ENCODE measurements at places on chromosomes 3 and 15. TPM values are rescaled to one million over a fixed set of nuclear protein-coding genes. Genes with fewer than 3 reads are reported as not detected.
A peak's percentile ranks its signal among the peaks of the same experiment; 100 is the strongest.

Gene COL6A6
- total RNA-seq, result 0.09 TPM

Gene RHCG
- total RNA-seq, result not detected

Gene CNTN6
- not detected for total RNA-seq

Gene RTP3
- total RNA-seq, result not detected

Gene TGM4
- not detected for total RNA-seq

Gene CYP11A1
- total RNA-seq, result 1.9 TPM

Gene CGNL1
- total RNA-seq, result 72.7 TPM

Gene ARPP21
- total RNA-seq, result not detected

Gene RNU6-1
- not detected for total RNA-seq

Gene NR2E3
- 0.56 TPM for total RNA-seq

Gene STAC
- 18.1 TPM for total RNA-seq

Gene ERC2
- 20.9 TPM for total RNA-seq

DNA sequence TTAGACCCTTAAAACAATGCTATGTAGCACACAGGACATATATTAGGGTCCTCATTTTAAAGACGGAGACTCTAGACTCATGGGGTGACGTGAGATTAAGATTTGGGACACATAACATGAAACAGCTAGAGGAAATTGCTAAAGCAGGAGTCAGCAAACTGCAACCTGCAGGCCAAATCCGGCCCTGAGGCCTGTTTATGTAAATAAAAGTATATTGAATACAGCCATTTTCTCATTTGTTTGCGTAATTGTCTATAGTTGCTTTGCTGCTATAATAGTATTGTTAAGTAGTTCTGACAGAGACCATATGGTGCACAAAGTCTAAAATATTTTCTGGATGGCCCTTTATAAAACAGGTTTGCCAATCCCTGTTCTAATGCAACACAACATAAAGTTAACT lies 115.5 kb downstream of the TMCO5A start:
- no peak for DNase-seq

- DNase-seq, result no peak
These were observed 43.3 kb downstream of the UBXN7 start for GRCh38 chr3:196388956-196389355.

DNA sequence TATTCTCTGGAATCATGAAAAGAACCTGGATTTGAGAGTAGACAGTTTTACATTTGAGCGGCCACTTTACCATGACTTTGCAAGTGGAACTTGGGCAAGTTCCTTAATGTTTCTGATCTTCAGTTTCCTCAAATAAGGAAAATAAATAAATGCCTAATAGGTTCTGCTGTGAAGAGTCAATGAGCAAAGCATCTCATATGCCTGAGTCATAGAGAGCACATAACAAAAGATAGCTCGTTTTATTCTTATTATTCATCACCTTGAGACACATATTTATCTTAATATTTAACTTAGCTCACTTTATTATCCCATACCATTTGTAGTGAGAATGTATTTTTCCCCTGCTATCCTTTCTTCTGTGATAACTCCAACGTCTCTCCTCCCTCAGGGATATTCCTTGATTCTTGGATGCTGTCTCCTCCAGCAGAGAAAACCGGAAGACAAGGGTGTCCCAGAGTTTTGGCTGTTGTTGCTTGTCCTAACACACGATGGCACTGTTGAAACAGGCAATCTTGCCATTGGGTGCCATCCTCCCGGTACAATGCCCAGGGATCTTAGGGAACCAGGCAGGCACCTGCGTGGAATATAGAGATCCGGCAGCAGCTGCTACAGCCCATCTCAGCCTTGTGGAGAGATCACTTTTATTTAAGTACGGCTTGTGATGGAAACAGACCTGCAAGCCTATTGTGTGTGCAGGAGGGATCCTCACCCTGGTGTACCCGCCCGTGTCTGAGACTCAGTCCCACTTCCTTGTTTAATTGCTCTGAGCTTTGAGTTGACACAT lies 33.3 kb upstream of the VPS33B start:
- peak; percentile 72 for DNase-seq

- DNase-seq, result no peak
These were observed 150.5 kb upstream of the LRRFIP2 start for GRCh38 chr3:37324850-37325321.

DNA sequence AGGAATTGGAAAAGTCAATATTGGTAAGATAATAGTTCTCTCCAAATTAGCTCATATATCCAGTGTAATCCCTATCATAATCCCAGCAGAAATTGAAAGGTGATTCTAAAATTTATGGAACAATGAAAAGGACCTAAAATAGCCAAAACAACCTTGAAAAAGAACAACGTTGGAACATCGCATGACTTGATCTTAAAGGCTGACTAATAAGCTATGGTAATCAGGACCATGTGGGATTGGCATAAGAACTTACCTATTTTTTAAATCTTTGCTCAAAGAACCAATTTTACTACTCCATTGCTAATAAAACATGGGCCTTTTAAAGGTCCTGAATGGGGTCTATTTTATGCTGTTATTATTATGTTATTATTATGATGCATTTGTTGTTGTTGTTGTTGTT lies 40.9 kb downstream of the B3GNT5 start:
- DNase-seq, result no peak

- DNase-seq, result no peak
These were observed 10.8 kb upstream of the VILL start for GRCh38 chr3:37979541-37980461.

GRCh38 chr3:27252646-27253045 lies 116.5 kb downstream of the NEK10 start:
- no peak for DNase-seq

GRCh38 chr3:172139528-172140276 lies 100.3 kb downstream of the FNDC3B start:
- no peak for DNase-seq

DNA sequence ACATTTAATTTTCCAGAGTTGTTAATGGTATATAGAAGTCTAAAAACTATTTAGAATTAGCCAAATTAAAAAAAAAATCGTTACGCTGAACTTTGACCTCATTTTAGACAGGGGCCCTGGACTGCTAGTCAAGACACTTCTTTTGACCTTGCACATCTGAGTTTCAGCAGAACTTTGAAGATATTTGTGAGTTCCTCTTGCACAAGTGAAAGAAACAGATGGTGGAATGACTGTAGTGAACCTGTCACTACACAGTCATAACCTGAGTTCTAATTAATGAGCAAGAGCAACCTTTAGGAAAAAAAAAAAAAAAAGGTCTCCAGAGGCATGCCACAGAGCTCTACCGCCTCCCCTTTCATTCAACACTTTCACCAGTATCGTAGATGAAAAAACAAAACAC lies 5.3 kb downstream of the MYO5C start:
- DNase-seq, result no peak

GRCh38 chr3:190345878-190346277 lies 23.6 kb upstream of the CLDN1 start:
- no peak for DNase-seq

GRCh38 chr3:48426401-48426909 lies 3.4 kb downstream of the PLXNB1 start:
- no peak for DNase-seq

GRCh38 chr3:114450008-114450596 lies 156.3 kb downstream of the TIGIT start:
- no peak for DNase-seq

GRCh38 chr3:7439101-7439680 lies 578.3 kb downstream of the GRM7 start:
- no peak for DNase-seq

- DNase-seq, result no peak
These were observed 290.4 kb downstream of the FAM43A start for GRCh38 chr3:194976049-194976451.

- no peak for DNase-seq
These were observed 4.4 kb upstream of the PSMD6 start for GRCh38 chr3:64027658-64028057.

- DNase-seq, result no peak
These were observed 97.8 kb downstream of the LARS2 start for GRCh38 chr3:45486136-45486535.

DNA sequence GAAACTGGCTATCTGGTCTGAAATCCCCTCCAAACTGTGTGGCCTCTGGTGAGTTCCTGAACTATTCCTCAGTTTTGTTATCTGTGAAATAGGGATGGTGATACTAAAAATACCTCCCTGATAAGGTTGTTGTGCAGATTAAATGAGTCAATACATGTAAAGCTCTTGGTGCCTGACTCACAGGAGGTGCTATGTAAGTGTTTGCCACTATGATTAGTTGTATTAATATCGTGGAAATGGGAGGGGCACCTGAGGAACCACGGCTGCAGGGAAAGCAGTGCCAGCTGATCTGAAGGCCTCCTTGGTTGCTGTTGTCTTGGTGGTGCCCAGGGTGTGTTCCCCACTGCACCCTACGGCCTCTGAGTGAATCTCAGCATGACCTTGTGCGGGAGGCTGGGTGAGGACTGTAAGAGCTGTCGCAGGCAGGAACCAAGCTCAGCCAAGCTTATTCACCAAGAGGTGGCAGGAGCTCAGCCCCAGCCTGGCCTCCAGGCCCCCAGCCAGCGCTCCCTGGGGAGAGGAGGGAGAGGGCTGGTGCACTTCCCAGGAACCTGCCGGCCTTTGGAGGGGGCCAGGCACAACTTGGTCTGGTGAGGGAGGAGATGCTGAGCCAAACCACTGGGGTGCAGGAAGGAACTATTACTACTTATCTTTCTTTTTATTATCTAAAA lies 44.8 kb upstream of the CCDC174 start:
- no peak for DNase-seq

GRCh38 chr3:43817825-43818224 lies 127.1 kb downstream of the ABHD5 start:
- DNase-seq, result no peak

- DNase-seq, result no peak
These were observed 878.8 kb downstream of the NAALADL2 start for GRCh38 chr3:175737646-175738572.

- DNase-seq, result no peak
These were observed 21.8 kb upstream of the SLC41A3 start for GRCh38 chr3:126105691-126106187.

- no peak for DNase-seq
These were observed 164.6 kb upstream of the TSC22D2 start for GRCh38 chr3:150243466-150243865.

Measured in H1 (cell line).